Substantia nigra (tissue), 51 donors: ENCODE measurements at places on chromosomes 3 and 15.
A peak's percentile ranks its signal among the peaks of the same experiment; 100 is the strongest.

- no peak for DNase-seq
Measured at GRCh38 chr15:90789462-90789861, 72.3 kb downstream of the BLM start.

GRCh38 chr3:36811768-36812167 lies 47.4 kb upstream of the DCLK3 start:
- DNase-seq = no peak

GRCh38 chr3:37138816-37139215 lies 35.6 kb downstream of the LRRFIP2 start:
- no peak for DNase-seq

DNA sequence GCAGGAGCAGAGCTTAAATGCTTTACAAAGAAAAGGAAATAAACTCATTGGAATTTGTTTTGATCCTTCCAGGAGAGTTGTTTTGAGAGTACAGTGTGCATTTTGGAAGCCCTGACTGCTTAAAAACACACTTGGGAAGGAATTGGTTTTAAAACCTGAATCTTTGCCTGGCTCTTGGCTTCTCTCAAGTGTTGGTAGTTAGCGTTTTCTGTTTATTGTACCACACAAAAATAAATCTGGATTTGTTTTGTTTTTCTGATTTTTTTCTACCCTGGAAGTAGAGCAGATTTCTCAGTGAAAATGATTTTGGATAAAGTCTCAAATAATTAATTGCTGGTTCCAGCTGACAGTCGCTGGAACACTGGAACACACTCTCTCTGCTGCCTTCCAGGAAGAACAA lies 90.6 kb downstream of the CHST2 start:
- DNase-seq = no peak

- no peak for DNase-seq
Measured at GRCh38 chr3:67662733-67663132, 8.3 kb upstream of the SUCLG2 start.

DNA sequence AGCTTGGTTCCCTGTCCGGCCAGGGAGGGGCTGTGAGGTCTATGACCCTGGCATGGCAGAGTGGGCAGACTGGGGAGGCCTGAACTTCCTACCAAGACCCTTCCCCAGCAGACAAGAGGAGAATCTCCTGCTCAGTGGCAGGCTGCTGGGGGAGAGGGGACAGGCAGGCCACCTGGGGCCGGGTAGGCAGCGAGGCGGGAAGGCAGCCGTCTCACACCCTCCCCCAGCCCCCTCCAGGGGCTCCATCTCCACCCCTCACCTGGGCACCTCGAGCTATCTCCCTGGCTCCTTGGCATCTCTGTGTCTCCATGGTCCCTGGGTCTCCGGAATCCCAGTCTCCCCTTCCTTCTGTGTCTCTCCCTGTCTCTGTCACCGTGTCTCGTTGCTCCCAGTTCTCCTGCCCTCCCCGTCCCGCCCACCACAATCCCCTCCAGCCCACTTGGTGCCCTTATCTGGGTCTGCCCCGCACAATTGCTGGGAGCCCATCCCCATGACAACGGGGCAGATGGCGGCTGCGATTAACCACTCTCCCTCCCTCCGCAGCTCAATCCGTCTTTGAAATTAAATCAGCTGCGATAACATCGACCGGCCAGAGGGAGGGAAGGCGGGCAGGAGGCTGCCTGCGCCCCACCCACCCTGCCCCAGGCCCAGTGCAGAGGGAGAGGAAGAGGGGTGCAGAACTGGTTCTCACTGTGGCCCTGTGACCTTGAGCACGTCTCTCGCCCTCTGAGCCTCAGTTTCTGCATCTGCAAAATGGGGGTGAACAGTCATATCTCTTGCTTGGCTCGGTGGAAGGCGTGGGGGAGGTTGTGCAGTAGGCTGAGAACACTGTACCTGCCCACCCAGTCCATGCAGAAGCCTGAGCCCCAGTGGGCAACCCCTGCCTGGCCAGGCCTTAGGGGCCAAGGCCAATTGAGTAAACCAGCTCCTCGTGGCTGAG lies 9.6 kb downstream of the DNAJB8 start:
- DNase-seq = no peak

GRCh38 chr15:45799508-45799907 lies 164.7 kb downstream of the SQOR start:
- DNase-seq = no peak

GRCh38 chr3:183503746-183504145 lies 51.8 kb downstream of the KLHL6 start:
- DNase-seq = peak; percentile 12

DNA sequence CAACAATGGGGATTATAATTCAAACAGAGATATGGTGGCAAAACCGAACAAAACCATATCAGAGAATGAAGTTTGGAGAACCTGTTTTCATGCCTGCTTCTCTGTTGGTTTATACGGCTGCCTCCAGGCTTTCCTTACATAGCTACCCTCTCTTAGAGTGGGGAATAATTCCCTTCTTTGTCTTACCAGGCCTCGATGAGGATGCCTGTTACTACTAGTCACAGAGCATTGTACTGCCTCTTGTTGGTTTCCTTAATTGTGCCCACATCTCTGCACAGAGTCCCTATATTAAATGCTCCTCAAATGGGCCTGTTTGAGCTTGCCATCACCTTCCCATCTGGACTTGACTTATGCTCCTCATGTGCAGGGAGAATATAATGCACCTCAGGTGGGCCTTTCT lies 92.9 kb downstream of the NCEH1 start:
- DNase-seq = no peak
